ENCODE measurements at places on chromosomes 3 and 15.

GRCh38 chr15:70535071-70535954 lies 228.0 kb downstream of the UACA start:
- peak; percentile 61 for DNase-seq

DNA sequence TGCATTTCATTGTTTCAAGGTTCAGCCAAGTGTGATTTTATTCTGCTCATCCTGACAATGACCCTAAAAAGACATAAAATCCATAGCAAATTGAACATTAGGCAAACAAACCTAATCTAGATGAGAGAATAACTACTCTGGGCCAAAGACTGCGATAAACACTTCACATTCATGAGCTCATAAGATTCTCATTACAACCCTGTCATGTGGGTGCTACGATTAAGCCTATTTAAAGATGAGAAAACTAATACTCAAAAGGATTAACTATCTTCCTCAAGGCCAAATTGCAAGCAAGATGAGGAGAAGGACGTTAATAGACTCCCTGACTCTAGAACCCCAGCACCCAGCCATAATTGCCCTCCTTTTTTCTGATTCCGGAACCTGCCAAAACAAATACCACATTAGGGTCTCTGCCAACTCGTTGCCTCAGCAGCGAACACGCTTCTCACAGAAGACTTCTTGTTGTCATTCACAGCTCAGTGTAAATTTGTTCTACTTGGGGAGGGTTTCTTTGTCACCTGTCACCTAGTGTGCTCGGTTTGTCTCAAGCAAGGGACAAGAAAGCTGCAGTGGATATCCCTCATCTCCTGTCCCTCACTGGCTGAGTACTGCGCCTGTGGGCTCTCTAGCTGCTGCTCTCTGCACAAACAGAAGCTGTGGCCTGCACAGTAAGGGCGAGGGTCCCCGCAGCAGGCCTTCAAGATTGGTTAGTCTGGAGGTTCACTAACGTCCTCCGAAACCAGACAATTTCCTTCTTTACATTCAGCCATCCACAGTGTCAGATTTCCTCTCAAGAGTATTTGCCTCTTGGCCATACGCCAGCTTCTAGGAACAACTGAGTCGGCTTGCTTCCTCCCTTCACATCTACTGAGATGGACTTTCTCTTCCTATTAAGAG lies 200.0 kb upstream of the UBE2E2 start:
- no peak for DNase-seq

DNA sequence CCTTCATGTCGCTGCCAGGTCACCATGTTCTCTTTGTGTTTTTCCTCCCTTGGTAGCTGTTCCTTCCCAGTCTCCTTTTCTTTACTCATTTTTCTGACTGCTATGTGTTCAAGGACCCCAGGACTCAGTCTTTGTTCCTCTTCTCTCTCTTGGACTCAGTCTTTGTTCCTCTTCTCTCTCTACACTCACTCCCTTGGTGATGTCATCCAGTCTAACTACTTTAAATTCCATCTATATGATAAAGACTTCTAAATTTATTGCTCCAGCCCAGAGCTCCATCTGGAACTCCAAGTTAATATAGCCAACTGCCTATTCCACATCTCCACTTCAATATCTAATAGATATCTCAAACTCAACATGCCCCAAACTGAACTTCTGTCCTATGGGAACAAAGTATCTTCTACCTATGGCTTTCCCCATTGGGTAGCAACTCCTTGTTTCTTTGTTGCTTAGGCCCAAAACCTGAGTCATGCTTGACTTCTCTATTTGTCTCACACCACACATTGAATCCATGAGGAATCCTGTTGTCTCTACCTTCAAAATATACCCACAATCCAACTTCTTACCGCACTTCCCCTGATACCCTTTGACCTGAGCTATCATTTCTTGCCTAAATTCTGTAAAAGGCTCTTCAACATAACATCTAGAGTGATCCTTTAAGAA lies 4.9 kb upstream of the DYNC1LI1 start:
- no peak for DNase-seq

DNA sequence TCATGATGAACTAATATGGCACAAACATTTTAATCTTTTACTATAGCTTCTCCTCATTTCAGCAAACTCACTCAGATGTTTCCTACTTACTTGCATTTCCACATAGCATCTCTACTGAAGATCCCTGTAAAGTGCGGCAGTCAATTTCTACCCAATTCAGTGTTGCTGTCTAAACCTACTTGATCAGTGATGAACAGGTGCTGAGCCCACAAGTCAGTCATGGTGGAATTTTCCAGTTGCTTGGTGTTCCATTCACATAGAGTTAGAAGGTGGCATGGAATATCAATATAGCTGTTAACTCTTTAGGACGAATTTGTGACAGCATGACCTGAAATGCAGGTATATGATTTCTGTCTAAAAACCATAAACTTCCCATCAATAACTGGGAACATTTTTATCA lies 22.7 kb downstream of the MRPL3 start:
- DNase-seq, result no peak

DNA sequence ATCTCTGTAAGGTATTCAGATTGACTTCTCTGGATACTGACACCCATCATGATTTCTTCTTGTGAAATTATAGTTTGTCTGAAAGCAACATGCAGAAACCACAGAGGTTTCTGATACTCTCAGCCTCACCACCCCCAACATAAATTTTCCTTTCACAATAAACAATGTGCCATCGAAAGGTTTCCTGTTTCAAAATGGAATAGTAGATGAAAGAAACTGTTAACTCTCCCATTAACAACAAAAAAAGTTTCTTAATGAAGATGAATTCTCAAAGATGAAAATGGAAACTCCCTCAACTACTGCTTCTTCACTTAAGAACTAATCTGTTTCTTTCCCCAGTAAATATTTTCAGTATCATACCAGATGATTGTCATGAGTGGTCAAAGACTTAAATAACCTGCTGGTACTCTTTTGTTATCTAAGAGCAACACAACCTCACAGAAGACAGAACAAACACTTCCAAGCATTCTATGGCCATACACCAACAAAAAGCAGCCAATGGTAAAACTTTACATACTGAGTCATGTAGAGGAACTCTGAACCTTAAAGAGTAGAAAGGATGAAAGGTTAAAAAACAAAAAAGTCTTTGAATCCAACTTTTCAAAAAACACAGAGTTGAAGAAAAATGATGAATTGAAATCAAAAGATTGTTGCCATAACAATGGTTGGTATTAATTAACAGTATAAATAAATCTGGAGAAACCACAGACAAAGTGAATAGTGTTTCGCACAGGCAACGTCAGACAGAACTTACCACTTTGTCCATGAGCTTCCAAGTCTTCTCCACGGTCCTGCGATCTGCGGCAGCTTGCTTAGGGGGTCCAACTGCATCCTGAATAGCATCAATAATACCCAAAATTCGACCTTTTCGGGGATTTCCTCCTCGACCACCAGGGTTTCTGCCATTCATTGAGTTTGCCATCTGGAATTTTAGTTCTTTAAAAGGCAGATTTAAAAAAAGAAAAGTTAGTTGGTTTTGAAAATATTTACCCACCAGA lies 1.9 kb downstream of the CBLB start:
- DNase-seq, result peak; percentile 18

DNA sequence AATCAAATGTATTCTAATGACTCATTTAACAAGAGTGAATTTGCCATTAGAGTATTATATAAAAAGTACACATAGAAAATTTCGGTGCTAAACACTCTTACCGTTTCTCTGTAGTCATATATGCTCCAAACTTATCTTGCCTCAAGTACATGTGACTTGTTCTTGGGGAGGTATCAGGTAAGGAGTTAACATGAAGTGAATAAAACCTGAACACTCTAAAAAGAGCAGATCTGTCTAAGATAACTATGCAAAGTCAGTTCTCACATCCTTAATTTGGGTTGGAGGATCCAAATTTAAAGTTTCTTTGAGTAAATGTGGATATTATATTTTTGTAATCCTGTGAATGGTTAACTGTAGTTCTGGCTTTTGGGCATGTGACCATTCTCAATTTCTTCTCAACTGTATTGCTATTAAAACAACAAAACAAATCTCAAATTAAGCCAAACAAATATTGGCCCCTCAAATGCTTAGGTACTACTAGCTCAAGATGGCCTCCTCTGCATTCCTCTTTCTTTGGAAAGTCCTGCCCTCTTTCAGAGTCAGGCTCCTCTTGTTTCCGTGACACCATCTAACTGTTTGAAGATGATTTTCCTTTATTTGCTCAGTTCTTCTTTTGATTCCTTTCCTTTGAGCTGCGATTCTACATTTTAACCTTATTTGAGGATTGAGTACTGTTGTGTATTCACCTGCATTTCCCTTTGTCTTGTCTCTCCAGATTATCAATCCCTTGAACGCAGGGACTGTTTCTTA lies 4.2 kb downstream of the EDEM1 start:
- no peak for DNase-seq

DNA sequence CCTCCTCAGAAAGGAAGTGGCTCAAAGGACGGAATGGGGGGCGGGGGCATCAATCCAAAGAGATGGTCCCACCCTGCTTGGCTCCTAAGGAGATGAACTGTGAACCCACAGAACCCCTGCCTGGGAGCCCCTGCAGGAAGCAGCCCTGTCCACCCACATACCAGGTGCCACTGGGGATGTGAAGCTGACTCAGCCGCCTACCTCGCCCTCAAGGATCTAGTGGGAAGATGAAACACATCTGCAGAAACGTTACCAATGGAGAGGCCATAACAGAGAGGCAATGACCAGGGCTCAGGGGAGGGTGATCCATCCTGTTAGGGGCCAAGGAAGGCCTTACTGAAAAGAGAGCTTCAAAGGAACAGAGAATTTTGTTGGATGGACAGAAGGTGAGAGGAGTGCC lies 35.1 kb downstream of the EAF1 start:
- peak; percentile 6 for DNase-seq

- DNase-seq, result no peak
Observed at GRCh38 chr3:197327701-197328100, 29.3 kb upstream of the DLG1 start.

DNA sequence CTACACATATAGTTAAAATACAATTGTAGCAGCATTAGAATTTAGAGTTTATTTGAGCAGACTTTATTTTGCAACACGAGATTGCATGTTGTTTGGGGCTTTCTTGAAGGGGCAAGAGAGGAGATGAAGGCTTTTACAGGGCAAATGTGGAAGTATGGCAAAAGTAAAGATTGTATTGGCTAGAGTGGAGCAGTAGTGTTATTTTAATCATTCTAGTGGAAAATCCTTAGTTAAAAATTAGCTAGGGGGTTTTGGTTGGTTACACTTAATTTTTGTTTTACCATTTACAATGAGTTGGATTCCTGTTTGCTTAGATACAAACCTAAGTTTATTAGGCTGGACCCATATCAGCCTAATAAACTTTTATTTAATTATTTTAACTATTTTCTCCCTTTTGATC lies 4.6 kb downstream of the OR5H15 start:
- no peak for DNase-seq

GRCh38 chr3:10855871-10856662 lies 40.0 kb downstream of the SLC6A11 start:
- DNase-seq, result no peak

DNA sequence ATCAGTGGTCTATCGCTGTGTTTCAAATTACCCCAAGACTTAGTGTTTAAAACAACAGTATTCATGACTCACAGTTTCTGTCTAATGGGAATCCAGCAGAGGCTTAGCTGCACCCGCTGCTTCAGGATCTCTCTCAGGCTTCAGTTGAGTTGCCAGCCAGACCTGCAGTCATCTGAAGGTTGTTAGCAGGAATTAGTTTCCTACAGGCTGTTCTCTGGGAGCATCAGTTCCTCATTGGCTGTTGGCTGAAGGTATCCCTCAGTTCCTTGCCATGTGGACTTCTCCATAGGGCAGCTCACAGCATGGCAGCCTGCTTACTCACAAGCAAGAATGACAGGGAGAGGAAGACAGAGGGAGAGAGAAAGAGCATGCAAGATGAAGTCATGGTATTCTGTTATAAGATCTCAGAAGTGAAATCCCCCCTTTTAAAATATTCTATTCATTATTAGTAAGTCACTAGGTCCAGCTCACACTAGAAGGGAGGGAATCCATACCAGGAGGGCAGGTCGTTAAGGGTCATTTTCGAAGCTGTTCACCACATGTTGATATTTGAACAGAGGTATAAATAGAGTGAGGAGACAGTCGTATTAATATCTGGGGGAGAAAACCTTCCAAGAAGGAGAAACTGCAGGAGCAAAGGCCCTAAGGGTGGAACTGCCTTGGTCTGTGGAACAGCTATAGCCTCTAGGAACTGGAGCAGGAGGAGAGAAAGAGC lies 473.9 kb upstream of the PPP2R3A start:
- DNase-seq, result no peak

DNA sequence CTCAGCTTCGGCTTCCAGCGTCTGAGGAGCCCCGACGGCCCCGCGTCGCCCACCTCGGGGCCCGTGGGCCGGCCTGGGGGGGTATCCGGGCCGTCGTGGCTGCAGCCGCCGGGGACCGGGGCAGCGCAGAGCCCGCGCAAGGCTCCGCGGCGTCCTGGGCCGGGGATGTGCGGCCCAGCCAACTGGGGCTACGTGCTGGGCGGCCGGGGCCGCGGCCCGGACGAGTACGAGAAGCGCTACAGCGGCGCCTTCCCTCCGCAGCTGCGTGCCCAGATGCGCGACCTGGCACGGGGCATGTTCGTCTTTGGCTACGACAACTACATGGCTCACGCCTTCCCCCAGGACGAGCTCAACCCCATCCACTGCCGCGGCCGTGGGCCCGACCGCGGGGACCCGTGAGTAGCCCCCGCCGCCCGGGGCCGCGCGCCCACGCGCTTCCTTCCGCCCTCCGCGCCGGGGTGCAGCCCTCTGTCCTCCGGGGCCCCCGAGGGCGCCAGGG lies 462 bp downstream of the EDEM1 start:
- peak; percentile 70 for DNase-seq

DNA sequence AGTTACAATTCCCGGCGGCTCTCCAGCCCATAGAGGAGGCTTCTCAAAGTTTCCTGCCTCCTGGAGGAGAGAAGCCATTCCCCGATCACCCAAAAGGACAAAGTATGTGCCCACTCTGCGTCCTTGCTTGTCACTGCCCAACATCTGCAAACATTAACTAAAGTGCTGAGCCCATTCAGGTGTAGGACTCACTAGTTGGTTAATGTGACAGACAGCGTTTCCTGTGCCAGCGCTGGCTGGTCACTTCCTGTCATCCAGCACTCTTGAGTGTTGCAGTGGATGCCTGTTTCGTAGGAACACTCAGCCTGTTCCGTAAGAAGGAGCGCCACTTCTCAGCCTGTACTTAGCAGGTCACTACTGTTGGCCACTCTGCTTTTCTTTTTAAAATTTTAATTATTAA lies 100.3 kb downstream of the APBA2 start:
- no peak for DNase-seq

DNA sequence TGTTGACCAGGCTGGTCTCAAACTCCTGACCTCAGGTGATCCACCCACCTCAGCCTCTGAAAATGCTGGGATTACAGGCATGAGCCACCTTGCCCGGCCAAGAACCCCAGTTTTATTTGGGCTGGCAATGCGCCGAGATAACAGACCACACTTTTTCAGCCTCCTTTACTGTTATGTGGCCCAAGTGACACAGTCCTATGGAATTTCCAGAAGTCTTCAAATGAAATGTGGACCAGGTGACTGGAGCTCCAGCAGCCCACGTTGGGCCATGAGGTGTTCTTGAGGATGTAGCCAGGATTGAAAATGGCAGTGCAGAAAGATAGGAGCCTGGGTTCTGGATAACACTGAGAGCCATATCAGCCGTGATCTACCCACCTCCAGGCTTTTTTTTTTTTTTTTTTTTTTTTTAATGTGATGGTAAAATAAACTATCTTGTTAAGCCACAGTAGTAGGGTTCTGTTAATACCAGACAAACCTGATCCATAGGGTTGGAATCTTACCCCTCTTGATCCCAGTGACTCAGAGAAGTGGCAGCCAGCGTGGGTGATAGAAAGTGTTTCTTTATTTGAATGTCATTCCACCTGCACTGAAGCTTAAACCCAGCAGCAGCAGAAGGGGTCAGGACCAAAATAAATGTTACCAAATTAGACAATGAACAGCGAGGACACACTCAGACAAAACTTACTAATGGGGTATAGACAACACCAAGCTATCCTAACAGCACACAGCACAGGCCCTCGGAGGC lies 55.6 kb downstream of the LHFPL4 start:
- no peak for DNase-seq

Data from activated naive CD8-positive, alpha-beta T cell treated with anti-CD3 and anti-CD28 coated beads for 36 hours (primary cell).